ENCODE measurements at places on chromosomes 6 and 20.
A peak's percentile ranks its signal among the peaks of the same experiment; 100 is the strongest.

DNA sequence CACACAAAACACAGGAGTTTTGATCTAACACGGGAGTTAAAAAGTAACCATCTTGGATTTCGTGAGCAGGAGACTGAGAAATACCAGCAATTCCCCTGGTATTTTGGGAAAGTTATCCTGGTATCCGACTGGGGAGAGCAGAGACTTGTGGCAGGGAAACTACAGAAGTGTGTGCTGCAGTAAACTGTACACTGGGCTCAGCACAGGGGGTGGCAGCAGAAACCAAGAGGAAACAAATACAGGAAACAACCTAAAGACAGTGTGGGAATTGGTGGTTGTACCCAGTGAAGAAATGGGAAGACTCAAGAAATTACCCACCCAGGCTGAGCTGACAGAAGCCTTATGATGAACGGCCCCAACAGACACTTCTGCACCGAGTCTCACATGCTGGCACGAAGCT is 109.8 kb downstream of the CHD6 start:
- no peak for DNase-seq

- peak; percentile 17 for DNase-seq
These were observed 1.1 kb downstream of the ABRACL start for GRCh38 chr6:139029470-139030227.

DNA sequence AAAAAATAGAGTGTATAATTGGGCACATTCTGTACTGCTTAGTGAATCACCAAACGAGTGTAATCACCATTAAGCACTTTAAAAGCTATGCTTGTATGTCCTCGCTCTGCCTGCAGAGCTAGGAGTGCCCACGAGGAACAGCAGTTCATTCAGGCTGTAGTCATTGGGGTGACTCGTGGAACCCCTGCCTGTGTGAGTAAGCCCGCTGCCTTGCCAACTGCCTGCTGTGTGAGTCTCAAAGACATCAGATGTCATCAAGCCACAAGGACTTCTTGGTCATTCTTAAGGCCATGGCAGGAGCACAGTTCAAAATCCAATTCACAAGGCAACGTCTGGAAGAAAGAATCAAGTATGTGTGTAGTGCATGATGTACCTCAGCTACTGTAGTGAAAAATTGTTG is 60.4 kb downstream of the FOXO3 start:
- DNase-seq, result peak; percentile 13

GRCh38 chr6:94362061-94362864 is 942.9 kb upstream of the EPHA7 start:
- no peak for DNase-seq

- no peak for DNase-seq
These were observed 537.9 kb downstream of the CD83 start for GRCh38 chr6:14655201-14656061.

GRCh38 chr6:113847447-113847846 is 9.7 kb upstream of the MARCKS start:
- DNase-seq, result no peak

DNA sequence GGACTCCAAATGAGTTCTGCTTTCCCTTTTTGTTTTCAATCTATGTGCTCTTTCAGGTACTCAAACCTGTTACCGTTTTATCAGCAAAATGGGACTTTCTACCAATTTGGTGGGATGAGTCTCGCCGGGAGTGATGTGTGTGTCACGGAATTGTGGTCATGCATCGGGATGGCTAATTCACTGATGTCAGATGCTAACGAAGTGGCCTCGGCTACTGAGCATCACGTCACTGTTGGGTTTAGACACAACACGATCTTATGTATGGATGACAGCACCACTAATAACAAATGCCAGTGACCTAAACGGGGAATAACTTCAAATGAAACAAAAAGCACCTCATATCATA is 1.6 kb upstream of the PCK1 start:
- DNase-seq, result no peak

DNA sequence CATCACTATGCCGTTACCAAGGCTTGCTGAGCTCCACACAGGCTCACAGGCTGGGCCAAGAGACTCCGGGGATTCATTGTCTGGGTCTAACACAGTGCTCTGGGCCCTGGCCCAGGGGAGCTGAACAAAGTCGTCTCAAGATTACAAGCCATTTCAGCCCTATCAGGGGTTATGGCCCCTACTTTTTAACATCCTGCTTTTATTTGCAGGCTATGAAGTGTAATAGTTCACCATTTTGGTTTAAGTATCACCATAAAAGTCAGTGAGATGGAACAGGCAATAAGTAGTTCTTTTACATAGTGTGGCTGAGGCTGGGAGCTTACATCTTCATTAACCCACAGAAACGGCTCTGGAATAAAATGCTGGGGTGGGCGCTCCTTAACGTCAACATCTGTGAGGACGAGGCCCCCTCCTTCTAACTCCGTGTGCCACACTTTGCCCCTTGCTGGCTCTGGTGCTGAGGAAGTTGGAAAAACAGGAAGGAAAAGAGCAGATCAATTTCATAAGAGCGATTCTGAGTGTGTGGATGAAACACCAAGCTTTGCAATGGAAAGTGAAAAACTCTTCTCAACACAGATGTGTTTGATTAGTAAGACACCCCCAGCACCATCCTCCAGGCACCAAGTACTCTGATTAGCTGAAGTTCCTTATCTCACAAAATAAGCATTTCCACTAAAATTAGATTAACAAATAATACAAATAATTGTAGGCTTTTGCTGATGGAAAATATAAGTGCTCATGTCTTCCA is 447.3 kb downstream of the MAFB start:
- DNase-seq, result no peak

DNA sequence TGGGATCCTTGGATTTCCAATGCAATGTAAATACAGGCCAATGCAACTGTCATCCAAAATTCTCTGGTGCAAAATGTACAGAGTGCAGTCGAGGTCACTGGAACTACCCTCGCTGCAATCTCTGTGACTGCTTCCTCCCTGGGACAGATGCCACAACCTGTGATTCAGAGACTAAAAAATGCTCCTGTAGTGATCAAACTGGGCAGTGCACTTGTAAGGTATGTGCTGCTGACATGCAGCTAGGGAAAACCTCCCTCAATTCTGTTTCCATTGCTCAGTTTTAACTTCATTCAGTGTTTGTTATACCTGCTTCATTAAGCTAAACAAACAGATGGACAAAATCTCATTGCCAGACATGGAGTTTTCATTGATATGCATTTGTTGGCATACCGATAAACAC is 397.1 kb downstream of the ARHGAP18 start:
- no peak for DNase-seq

DNA sequence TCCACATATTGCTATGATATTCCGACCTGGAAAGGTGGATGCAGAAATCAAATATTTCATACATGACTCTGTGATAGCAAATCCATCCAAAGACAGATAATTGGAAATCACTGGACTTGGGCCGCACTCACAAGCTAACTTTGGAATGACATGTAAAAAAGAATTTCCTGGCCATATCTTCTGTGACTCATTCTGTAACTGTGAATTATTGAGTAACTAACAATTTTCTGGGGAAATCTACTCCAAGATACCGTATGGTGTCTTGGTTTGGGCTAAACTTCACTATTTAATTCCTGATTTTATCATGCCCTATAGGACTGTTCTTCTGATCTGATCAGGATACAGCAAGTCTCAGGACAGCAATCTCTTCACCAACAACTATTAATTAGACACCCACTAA is 92.7 kb upstream of the LY86 start:
- no peak for DNase-seq

GRCh38 chr6:159086033-159086618 is 41.3 kb upstream of the TAGAP start:
- DNase-seq, result no peak

GRCh38 chr6:151592449-151593159 is 98.8 kb downstream of the CCDC170 start:
- no peak for DNase-seq

DNA sequence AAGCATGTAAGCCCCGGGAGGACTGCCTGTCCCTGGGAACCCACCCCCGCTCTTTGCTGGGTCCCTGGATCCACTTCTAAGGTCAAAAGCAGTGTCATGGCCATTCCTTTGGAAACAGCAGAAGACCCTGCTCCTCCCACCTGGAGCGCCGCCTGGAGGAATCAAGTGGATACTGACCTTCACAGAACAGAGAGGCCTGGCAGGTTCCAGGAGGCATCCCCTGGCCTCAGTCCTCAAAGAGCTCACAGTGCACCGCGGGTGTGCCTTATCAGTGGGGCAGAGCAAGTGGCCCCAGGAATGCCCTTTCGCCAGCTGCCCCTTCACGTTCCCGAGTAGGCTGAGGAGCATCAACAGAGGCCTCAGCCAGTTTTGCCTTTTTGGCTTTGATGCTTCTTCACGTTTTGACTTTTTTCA is 11.1 kb upstream of the SLC4A11 start:
- no peak for DNase-seq
